ENCODE measurements at places on chromosomes 7 and 10. TPM values are rescaled to one million over a fixed set of nuclear protein-coding genes. Genes with fewer than 3 reads are reported as not detected.

DNA sequence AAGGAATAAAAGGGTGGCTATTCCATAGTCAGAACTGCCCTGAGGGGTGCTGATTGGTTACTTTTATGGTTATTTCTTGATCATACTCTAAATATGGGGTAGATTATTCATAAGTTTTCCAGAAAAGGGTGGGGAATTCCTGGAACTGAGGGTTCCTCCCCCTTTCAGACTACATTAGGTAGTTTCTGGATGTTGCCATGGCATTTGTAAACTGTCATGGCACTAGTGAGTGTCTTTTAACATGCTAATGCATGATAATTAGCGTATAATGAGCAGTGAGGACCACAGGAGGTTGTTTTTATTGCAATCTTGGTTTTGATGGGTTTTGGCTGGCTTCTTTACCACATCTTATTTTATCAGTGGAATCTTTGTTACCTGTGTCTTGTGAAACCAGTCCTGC is 26.5 kb upstream of the POT1 start:
- no peak for DNase-seq

DNA sequence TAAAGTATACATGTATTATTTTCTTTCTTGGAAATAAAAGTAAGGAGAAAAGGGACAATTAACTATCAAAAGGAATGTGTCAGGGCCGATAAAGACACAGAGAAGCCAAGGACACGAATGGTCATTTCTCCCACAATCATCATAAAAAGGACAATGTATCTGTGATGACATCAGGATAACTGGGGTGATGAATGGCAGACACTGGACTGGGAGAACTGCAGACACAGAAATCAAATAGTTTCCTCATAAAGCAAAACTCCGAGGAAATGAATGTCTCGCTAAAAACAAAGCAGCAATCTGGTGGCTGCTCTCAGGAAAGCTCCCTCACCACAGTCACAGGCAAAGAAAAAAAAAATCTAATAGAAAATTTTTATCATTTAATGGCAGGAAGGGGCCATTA is 69.3 kb upstream of the NPY start:
- no peak for DNase-seq

Gene ADAM12
- polyA plus RNA-seq = 11.2 TPM

Gene CALHM3
- not detected for polyA plus RNA-seq

Gene COL28A1
- 6.4 TPM for polyA plus RNA-seq

All from spinal cord (tissue), 10 donors.